ENCODE measurements at places on chromosomes 7 and 10.

DNA sequence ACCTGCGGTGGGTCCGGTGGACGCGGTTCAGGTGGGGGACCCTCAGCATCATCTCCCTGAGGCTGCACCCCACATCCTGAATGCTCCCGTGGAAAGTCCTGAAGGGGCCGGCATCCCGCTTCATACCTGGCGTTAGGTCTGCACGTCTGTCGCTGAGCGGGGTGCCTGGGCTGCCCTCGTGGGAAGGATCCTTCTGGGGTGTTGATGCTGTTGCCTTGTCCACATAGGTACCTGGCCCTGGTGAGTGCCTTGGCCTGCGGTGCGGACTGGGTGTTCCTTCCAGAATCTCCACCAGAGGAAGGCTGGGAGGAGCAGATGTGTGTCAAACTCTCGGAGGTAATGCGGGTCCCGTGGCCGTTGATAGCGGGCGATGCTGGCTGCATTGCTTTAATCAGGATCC is 37.8 kb downstream of the PFKP start:
- no peak for DNase-seq

DNA sequence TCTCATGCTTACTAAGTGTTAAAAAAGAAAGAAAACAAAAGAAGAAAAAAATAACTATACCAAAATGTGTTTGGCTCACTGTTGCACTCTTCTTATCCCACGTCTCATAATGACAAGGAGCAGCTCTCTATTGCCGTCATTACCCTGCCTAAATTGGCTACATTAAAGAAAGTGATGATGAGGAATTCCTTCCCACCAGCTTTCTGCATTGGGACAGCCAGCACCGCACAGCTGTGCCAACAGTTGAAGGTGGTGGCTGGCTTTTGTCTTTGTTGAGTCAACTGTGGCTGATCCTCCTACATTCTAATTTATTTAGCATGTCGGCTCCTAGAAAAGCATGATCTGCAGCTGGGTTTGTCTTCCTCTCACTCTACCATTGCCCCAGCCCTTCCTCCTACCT is 751.8 kb downstream of the KCNMA1 start:
- no peak for DNase-seq

DNA sequence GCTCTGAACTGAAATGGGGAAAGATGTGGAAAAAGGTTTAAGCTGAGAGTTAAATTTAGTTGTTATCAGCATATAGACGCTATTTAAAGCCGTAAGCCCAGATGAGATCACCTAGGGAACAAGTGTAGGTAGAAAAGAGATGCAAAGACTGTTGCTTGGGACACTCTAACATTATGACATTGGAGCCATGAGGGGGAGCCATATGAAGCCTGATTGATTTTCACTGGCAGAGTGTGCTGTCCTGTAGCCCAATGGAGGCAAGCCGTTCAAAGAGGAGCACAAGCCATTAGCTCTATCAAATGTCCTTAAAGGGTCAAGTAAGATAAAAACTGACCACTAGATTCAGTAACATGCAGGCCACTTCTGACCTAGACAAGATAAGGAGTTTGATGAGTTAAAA is 223.3 kb downstream of the TWIST1 start:
- peak; percentile 39 for DNase-seq

- DNase-seq = no peak
Measured at GRCh38 chr10:99374526-99374925, 45.4 kb downstream of the CNNM1 start.

- DNase-seq = no peak
Measured at GRCh38 chr7:82616059-82616728, 172.6 kb upstream of the CACNA2D1 start.

DNA sequence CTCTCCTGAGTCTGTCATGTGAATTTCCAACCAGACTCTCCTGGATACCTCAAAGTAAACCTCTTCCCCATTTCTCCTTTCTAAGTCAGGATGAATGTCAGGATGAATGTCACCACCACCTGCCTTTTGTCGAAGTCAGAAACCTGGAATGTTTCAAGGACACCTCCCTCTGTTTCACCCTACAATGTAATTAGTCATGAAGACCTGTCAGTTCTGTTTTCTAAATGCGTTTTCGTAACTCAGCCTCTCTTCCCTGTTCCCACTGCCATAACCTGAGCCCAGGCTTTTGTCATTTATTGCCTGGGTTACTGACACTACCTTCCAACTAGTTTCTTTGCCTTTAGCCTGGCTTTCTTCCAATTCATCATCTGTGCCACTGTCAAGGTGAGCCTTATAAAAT is 5.5 kb upstream of the STN1 start:
- peak; percentile 21 for DNase-seq

DNA sequence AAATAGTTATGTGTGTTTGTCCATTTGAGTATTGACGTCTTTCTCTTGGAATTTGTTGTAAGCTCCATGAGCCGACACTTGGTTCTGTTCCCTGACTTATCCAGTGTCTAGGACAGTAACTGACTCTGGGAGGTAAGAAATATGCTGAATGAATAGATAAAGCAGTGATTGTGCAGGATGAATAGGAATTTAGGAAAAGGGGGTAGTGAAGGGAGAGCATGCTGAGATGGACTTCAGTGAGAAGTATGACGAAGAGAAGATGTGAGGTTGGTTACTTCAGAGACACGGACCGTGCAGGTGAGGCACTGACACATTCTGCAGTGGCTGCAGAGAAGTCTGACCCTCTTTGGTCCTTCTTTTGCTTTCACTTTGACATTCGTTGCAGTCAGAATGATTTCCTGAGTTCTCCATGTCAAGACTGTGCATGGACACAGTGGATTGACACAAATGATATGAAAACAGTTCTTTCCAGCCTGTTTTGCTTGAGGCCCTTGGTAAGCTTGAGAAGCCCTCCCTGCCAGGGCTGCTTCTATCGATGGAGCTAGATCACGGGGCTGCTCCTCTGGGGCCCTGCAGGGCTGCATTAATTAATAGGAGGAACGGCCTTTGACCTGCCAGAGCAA is 261.5 kb upstream of the SORCS1 start:
- no peak for DNase-seq

DNA sequence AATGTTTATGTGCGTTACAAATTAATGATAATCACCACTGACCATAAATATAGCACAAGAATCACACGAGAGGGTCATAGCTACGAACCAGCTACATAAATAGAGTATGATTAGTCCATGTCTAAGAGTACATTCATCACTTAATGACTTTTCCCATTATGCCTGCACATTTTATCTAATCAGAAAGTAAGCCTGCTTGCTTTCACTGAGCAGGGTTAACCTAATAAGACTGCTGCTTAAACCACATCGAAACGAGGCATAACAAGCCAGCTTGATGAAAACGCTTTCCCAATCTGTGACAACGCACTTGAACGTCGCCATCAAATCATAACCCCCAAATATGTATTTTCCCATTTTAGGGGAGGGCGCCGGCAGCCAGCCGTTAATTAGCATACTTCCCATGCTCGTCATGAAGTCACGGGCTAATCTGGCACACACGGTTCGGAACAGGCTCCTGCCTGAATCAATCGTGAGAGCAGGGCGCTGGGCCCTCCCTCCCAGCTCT is 71.5 kb downstream of the EBF3 start:
- no peak for DNase-seq

- DNase-seq = no peak
Measured at GRCh38 chr10:131762789-131763696, 137.8 kb upstream of the PPP2R2D start.

DNA sequence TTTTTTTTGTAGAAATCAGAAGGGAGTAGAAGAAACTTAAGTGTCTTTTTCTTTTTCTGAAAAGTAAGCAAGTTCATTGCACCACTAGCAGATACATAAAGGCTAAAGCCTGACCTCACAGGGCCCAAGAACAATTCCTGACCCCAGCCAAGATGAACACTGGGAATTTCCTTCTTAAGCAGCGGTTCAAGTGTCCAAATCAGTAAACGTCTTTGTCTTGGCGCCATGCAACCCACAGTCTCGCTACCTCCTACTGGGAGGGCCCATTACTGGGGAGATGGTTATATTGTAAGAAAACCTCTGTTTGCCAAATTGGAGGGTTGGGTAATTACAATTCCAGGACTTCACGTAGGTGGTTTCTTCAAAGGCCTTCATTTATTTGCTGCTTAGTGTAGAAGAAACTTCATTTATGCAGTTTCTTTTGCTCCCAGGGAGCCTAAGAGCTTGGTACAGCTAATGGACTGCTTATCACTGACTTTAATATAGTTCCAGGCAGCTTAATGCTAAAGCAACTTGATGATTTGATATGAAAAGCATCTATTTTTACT is 58.3 kb upstream of the ADRB1 start:
- no peak for DNase-seq

- DNase-seq = peak; percentile 82
Measured at GRCh38 chr7:1713502-1714484, 43.7 kb downstream of the ELFN1 start.

GRCh38 chr10:21047511-21047910 is 150.4 kb upstream of the NEBL start:
- DNase-seq = no peak

DNA sequence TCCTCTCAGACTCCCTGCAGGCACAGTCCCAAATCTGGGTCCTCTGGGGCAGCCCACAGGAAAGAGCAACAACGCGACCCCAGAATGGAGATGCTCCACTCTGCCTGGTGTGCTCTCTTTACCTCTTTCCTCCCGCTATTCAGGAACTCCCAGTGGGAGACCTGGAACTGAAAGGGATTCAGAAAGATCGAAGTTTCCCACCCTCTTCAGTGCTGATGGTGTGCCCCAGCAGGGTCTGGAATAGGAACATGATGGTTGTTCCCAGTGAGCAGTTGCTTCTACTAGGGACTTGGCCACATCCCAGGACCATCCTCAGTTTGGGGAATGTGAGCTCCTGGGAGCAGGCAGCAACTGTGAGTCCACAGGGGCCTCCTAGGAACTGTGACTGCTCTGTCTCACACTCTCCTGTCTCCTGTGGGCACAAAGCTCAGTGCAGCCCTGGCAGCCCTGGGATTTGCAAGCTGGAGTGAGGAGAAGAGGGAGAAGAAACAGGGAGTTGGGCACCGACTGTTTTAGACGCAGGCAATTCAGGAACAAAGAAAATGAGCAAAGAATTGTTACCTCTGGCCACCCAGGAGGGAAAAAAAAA is 17.9 kb downstream of the OR6V1 start:
- peak; percentile 54 for DNase-seq

DNA sequence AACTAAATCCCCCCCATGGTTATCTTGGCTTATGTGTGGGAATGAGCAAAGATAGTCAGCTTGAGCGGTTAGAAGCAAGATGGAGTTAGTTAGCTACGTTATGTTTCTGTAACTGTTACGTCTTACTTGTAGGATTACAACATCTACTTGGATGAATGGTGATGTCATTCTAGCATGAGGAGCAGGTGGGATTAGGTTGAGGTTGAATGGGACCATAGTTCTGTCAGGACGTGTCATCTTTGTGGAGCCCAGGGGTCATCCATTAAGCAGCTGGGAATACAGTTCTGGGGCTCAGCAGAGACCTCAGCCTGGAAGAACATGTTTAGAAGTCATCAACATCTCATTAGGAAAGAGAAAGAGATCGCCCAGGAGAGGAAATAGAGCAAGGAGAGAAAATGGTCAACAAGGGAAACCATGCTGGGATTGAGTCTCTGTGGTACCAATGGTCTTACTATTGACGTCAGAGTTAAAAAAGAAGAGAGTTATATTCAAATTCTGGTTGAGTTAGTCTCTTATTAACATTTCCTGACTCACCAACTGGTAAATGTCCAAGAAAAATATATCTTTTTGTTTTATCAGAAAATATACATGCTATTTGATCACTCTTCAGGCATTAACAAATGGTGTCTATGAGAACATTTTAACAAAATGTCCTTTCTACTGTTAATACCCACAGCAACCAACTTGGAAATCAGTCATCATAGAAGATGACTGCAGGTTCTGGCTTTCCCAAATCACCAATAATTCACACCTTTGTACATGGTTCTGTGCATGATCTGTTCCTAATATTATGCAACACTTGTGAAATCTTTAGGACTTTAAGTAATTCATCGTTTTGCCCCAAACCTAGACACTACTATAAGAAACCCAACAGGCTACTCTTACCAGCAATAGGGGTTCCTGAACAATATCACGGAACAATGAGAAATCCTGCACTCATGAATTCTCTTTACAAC is 96.9 kb downstream of the KIAA1217 start:
- DNase-seq = no peak

DNA sequence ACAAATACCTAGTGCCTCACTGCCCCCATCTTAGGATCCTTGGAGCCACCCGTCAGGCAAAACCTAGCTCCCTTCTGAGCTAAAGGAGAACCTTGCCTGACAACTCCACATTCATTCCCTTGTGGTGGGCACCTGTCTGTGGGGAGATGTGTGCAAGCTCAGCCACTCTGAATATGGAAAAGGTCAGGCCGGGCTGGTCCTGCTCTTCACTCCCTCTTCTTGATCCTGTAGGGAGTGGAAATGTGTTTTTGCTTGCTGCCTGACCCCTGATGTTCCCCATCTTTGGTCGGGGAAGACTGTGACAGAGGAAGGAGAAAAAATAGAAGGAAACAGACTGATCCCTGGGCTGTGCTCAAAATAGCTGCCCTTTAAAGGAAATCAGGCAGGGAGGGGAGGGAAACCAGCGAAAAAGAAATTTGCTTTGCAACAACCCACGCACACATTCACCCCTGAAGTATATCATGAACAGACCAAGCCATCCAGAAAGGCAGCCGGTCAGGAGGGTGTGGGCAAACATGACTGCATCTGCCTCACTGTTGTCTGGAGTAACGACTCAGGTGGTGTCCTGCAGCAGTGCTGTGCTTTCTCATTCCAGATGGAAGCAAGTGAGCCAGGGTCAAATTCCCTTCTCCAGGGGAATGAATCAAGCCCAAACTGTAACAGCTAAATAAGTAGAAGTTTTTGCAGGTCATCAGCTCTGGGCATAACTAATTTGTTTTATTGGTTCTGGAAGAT is 74.0 kb downstream of the SCRN1 start:
- peak; percentile 8 for DNase-seq

DNA sequence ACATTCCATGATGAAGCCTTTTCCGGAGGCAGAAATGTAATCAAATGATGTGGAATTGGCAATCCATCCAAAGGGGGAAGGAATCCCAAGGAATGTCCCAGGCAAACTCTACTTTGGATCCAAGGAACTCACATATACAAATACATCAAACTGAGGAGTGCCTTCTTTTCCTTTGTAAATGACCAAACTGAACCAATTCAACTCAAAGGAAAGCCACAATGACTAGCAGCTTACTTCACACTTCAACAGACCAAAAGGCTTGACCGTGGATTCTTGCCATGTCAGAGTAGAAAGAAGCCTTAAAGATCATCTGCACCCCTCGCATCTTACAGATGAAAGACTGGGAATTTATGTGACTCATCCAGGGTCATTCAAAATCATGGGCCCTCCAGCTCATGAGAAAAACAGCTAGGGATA is 79.7 kb upstream of the MACROH2A2 start:
- DNase-seq = no peak

- DNase-seq = no peak
Measured at GRCh38 chr7:4247106-4247876, 434.8 kb upstream of the FOXK1 start.

GRCh38 chr10:69760072-69760471 is 41.6 kb upstream of the COL13A1 start:
- DNase-seq = no peak

GRCh38 chr10:12193193-12193592 is 2.5 kb downstream of the NUDT5 start:
- DNase-seq = no peak

- peak; percentile 15 for DNase-seq
Measured at GRCh38 chr10:132335189-132336063, 3.4 kb downstream of the LRRC27 start.

Measured in mesendoderm (in vitro differentiated cells).